Adipose tissue (tissue), 3 donors: ENCODE measurements at places on chromosomes 2 and 18. TPM values are rescaled to one million over a fixed set of nuclear protein-coding genes. Genes with fewer than 3 reads are reported as not detected.

HOXD13 gene
- not detected for polyA plus RNA-seq

ANKRD30BL gene
- polyA plus RNA-seq: not detected

CFAP65 gene
- 0.03 TPM for polyA plus RNA-seq

BIN1 gene
- polyA plus RNA-seq: 20.9 TPM

UGT1A4 gene
- polyA plus RNA-seq: not detected

GALR1 gene
- polyA plus RNA-seq: 0.02 TPM

GTF2A1L gene
- 0.34 TPM for polyA plus RNA-seq

GAD1 gene
- polyA plus RNA-seq: 0.04 TPM

GDF7 gene
- polyA plus RNA-seq: 0.02 TPM

HSPE1 gene
- polyA plus RNA-seq: 225 TPM

FBLN7 gene
- polyA plus RNA-seq: 7.1 TPM

CDK15 gene
- 0.58 TPM for polyA plus RNA-seq

REG1B gene
- 7.2 TPM for polyA plus RNA-seq

CIDEA gene
- 527 TPM for polyA plus RNA-seq

CMPK2 gene
- polyA plus RNA-seq: 3.5 TPM

RGPD4 gene
- polyA plus RNA-seq: not detected

GREB1 gene
- 1.4 TPM for polyA plus RNA-seq

UGT1A9 gene
- not detected for polyA plus RNA-seq

RELCH gene
- 5.2 TPM for polyA plus RNA-seq

PMAIP1 gene
- 0.46 TPM for polyA plus RNA-seq

ALK gene
- polyA plus RNA-seq: 1.0 TPM
